Neural progenitor cell (in vitro differentiated cells): ENCODE measurements at places on chromosomes 4 and X. TPM values are rescaled to one million over a fixed set of nuclear protein-coding genes. Genes with fewer than 3 reads are reported as not detected.

MPP1 gene
- 0.28 TPM in 1 of 2 replicates, not detected in the other for total RNA-seq

GRCh38 chrX:3695536-3695935, 17.9 kb downstream of the PRKX start:
- no peak for DNase-seq

GRCh38 chr4:89257376-89257775, 50.2 kb downstream of the GPRIN3 start:
- no peak for DNase-seq

DNA sequence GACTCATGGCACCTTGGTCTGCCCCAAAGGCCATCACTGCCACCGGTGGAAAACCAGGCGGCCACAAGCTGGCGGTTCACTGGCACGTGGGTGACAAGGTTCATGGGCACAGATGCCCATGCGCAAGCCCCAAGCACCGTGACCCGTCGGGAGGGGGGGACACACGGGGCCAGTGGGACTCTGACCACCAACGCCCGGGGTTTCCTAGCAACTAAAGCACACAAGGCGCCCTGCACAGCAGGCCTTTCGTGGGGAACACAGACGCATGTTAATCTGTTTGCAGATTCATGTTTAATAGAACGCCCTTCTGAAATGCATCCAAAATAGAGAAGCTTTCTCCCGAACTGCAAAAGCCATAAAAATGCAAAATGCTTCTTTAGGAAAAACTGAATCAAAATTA, 43.9 kb downstream of the FAM53A start:
- DNase-seq = no peak

DNA sequence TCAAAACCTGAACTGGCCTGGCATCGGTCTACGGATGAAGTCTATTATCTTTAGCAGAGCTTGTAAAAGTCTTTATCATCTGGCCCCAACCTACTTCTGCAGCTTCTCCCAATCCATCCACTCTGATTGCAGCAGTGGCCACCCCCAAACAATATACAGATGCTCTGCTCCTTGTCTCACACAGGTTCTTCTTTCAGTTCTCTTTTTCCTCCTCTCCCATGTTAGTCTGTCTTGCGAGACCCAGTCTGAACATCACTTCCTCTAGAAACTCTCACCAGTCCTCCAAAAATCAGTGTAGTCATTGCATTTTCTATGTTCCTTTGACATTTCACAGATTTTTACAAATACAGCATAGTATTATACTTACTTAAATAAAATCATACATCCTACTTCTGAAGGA, 163.0 kb downstream of the FRMPD4 start:
- no peak for DNase-seq
